Activated T-helper 2 cell treated with anti-CD3 and anti-CD28 coated beads, Interferon-gamma antibody, Interleukin-2, Interleukin-4, amounts not matched to agents 10 μg/mL and 5 μg/mL and 100 μg/mL, durations not matched to agents 14 hours and 24 hours and 36 hours (primary cell): ENCODE measurements at places on chromosomes 6 and 20. TPM values are rescaled to one million over a fixed set of nuclear protein-coding genes. Genes with fewer than 3 reads are reported as not detected.
A peak's percentile ranks its signal among the peaks of the same experiment; 100 is the strongest.

- no peaks in the 10 kb centered on the region for H3K4me1 ChIP-seq
- DNase-seq: no peak
- peaks cover 43% of the 10 kb centered on the region for H3K27me3 ChIP-seq
- H3K27ac ChIP-seq: no peak overlapping the region
Measured at GRCh38 chr6:168442646-168443045, 1.7 kb downstream of the SMOC2 start.

- H3K27me3 ChIP-seq: peaks cover 25% of the 10 kb centered on the region
- H3K4me1 ChIP-seq: peaks cover 3% of the 10 kb centered on the region
- H3K27ac ChIP-seq: no peak overlapping the region
- no peak overlapping the region for H3K4me3 ChIP-seq
- no peak for DNase-seq
- peaks cover 6% of the 10 kb centered on the region for H3K36me3 ChIP-seq
Measured at GRCh38 chr6:143673669-143674068, 4.1 kb upstream of the PHACTR2 start.

DNA sequence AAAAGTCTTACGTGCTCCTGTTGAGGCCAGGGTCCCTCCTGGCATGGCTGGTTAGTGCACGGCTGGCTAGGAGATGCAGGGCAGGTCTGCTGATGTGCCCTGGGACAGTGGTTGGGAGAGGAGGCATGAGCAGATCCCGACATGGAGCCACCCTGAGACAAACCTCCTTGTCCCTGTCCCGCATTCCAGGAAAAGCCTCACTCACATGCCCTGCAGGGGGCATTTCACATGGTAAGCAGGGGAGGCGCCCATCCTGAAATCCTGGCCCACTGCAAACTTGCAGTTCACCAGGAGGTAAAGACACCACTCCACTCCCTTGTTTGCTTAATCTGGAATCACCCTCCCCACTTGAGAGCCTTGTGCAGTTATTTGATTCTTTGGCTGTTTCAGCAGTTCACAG, 116.7 kb upstream of the SLC24A3 start:
- H3K27ac ChIP-seq: no peak overlapping the region
- no peak overlapping the region for H3K4me3 ChIP-seq
- H3K4me1 ChIP-seq: no peaks in the 10 kb centered on the region
- DNase-seq: no peak
- H3K36me3 ChIP-seq: no peaks in the 10 kb centered on the region

DNA sequence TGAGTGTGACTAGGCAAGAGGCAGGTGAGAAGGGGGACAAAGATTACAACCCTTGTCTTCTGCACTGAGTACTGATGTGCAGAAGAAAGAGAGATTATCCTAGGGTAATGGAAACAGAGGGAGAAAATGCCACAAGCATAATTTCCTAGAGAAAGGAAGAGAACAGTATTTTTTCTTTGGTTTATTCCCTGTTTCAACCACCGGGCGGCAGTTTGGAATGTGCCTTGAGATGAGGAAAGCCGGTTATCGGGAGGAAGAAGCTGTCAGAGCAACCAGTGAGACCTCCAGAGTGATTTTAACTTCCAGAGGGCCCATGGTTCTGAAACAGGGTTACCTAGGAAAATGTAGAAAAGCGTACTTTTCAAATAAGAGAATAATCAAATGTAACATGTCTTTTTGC, 121.4 kb downstream of the REV3L start:
- no peak overlapping the region for H3K4me3 ChIP-seq
- no peak overlapping the region for H3K27ac ChIP-seq
- H3K36me3 ChIP-seq: peaks cover 29% of the 10 kb centered on the region
- no peaks in the 10 kb centered on the region for H3K4me1 ChIP-seq
- DNase-seq: no peak

DNA sequence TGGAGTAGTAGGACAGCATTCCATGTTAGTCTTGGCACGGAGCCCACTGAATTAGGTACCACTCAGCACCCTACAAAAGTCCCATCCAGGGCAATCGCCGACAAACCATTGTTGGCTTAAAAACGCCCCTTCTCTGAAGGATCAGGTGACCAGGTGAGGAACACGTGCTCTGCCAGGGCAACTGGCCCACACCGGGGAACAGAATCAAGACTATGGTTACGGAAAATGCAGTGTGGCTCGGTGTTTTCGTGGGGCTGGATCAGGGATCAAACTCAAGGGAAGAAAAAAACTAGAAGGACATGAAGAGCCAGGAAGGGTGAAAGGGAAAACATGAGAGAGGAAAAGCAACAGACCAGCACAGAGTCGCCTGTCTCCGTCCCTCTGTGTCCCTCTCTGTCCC, 177.8 kb upstream of the ARID1B start:
- DNase-seq: no peak
- no peaks in the 10 kb centered on the region for H3K36me3 ChIP-seq
- H3K4me1 ChIP-seq: no peaks in the 10 kb centered on the region
- no peak overlapping the region for H3K27ac ChIP-seq
- no peak overlapping the region for H3K4me3 ChIP-seq

DNA sequence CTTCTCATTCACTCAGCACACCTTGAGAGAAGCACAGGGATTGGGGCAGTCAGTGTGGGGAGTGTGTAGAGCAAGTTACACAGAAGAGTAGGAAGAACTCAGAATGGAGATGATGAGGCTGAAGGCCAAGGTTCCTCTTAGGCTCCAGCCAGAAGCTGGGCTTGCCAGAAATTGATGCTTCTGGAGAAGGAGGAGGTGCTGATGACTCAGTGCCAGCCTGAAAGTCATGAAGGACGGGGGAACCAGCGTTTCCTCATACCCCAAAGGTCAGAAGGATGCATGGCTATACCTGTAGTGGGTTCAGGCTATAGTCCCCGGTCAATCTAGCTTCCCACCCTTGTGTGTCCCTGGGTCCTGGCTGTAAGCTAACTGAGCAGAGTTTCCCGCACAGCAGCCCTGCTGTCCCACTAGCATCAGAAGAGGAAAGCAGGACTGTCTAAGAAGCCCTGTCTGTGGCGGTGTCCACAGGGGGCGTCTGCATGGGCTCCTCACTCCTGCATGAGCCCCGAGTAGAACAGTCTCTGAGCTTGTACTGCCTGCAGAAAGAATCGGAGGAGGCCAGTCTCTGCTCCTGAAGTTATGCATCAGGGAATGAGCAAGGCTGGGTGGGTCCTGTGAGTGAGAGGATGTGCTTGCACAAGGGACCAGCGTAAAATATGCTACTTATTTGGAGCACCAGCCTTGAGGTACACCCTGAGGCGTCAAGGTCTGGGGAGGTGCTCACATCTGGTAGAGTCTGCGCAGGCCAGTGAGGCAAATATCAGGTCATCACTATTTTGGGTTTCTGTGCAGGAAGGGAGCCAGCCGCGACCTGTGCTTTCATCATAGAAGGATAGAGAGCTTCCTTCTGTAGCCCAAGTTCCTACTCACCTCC, 148.5 kb downstream of the MRPL14 start:
- no peaks in the 10 kb centered on the region for H3K36me3 ChIP-seq
- H3K4me1 ChIP-seq: peaks cover 7% of the 10 kb centered on the region
- H3K27ac ChIP-seq: no peak overlapping the region
- peaks cover 31% of the 10 kb centered on the region for H3K27me3 ChIP-seq
- H3K4me3 ChIP-seq: no peak overlapping the region
- DNase-seq: no peak

GRCh38 chr6:33595001-33595846, 15.1 kb upstream of the BAK1 start:
- no peak overlapping the region for H3K4me3 ChIP-seq
- H3K27ac ChIP-seq: no peak overlapping the region
- H3K36me3 ChIP-seq: no peaks in the 10 kb centered on the region
- H3K27me3 ChIP-seq: peaks cover 2% of the 10 kb centered on the region

- no peaks in the 10 kb centered on the region for H3K27me3 ChIP-seq
- H3K27ac ChIP-seq: peak overlapping the region; percentile 95
- no peak overlapping the region for H3K4me3 ChIP-seq
- peaks cover 50% of the 10 kb centered on the region for H3K36me3 ChIP-seq
- peaks cover 38% of the 10 kb centered on the region for H3K4me1 ChIP-seq
Measured at GRCh38 chr6:11277275-11278206, 45.1 kb upstream of the NEDD9 start.

DNA sequence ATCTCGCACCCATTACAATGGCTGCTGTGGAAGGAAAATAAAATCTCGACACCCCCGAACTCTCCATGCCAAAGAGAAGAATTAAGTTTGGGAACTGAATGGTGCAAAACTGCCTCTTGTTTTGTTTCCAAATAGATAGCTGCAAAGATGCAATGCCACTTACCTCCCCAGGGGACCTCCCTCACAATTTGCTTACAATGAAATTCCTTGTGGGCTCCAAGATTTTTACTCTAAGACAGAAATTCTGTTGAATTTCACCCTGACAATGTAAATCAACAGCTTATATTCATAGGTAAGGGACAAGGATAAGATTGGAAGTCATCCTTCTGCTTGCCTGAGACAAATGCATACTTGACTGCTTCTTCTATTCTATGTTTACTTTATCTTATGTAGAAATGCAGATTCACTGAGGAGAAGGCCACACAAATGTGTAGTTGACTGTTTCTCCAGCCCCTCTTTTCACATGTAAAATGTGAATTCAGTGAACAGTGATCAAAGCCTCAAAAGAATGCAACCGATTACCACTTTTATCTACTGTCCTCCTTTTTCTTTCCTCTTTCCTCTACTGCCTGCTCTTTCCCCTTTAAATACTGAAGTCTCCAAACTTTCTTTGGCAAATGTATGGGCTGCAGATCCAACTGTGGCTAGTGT, 36.6 kb downstream of the ADGRF4 start:
- H3K36me3 ChIP-seq: no peaks in the 10 kb centered on the region
- no peak overlapping the region for H3K4me3 ChIP-seq
- no peak overlapping the region for H3K27ac ChIP-seq

DNA sequence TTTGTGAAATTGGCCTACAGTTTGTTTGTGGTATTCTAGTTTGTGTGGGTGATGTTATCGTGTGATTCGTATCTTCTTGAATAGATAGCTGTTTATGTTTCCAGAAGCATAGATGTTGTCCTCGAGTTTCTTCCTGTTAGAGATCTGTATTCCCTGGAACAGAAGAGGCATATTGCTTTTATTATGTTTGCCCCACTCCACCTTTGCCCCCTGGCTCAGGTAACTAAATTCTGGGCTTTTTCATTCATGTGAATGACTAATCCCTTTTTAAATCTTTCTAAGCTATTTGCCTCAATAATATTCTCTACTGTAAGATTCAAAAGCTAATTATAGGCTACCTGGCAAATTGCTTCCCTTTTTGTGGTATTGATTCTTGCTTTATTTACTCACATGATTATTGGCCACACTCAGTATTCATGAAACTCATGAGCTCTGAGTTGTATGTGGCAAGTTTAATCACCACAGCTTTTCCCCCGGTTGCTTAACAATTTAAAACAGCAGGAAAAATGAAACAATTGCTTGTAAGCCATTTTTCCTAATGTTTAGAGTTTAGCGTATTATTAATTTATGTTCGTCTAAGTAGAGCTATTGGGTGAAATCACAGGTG, 12.6 kb downstream of the RNF217 start:
- H3K27me3 ChIP-seq: peaks cover 5% of the 10 kb centered on the region
- no peak overlapping the region for H3K27ac ChIP-seq
- H3K4me1 ChIP-seq: no peaks in the 10 kb centered on the region
- no peak for DNase-seq
- H3K4me3 ChIP-seq: no peak overlapping the region

DNA sequence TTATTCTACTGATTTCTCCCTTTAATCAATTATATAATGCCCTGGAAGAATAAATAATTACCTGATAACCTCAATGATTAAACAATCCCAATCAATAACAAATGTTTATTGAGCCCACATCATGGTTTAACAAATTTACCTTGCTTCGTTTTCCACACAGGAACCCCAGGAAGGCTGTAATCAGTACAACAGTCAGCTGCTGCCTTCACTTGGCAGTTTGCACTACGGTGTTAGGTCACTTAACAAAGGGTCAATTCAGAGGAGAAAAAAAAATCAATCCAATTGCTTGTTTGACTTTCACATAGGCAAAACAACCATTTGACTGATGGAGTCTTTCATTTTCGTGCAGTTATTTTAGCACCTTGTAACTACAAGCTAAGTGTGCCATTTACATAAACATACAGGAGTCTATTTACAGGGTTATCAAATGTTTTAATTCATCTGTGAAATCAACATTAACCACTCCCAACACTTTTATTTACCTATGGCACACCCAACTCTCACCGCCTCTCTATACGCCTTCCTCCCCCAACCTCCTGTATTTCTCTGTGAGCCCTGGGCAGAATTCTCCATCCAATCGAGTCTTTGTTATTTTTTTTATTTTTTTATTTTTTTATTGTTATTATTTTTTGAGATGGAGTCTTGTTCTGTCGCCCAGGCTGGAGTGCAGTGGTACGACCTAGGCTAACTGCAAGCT, 140.4 kb upstream of the TAB2 start:
- H3K27ac ChIP-seq: no peak overlapping the region
- no peak overlapping the region for H3K4me3 ChIP-seq
- peaks cover 38% of the 10 kb centered on the region for H3K36me3 ChIP-seq
- DNase-seq: no peak

Gene OLIG3
- not detected in 2 replicates for total RNA-seq

Gene ZNF165
- 0.34 TPM in 2 replicates for total RNA-seq

Gene ARMH2
- not detected in 2 replicates for total RNA-seq

Gene CAGE1
- 0.16 TPM in 2 replicates for total RNA-seq

Gene HLA-DQB2
- 0.25 and 0.30 TPM in 2 replicates for total RNA-seq
